Bronchial smooth muscle cell (primary cell): ENCODE measurements at places on chromosomes 16 and 17. TPM values are rescaled to one million over a fixed set of nuclear protein-coding genes. Genes with fewer than 3 reads are reported as not detected.

The TMC7 gene
- total RNA-seq: 0.52 and 0.79 TPM in 2 replicates

The OR1D2 gene
- not detected in 2 replicates for total RNA-seq

The KREMEN2 gene
- total RNA-seq: under 0.01 TPM in 1 of 2 replicates, not detected in the other

The FGF11 gene
- 1.0 and 1.1 TPM in 2 replicates for total RNA-seq

The TERB1 gene
- under 0.01 and 0.09 TPM in 2 replicates for total RNA-seq

The SLC16A6 gene
- total RNA-seq: 0.09 and 0.32 TPM in 2 replicates

The KRT25 gene
- not detected in 2 replicates for total RNA-seq

The GUCY2D gene
- total RNA-seq: under 0.01 and 0.09 TPM in 2 replicates

The HOXB1 gene
- total RNA-seq: not detected in 2 replicates

The NUPR1 gene
- 18.9 and 60.0 TPM in 2 replicates for total RNA-seq

The HOXB4 gene
- 1.7 and 3.3 TPM in 2 replicates for total RNA-seq

The SMIM36 gene
- not detected in 2 replicates for total RNA-seq

The CLDN7 gene
- total RNA-seq: 4.2 and 16.5 TPM in 2 replicates

The CHAD gene
- not detected in 2 replicates for total RNA-seq

The OSGIN1 gene
- 1.9 and 2.7 TPM in 2 replicates for total RNA-seq

The RNF135 gene
- total RNA-seq: 7.0 and 8.5 TPM in 2 replicates

The HP gene
- total RNA-seq: not detected in 2 replicates

The BRIP1 gene
- total RNA-seq: 1.7 and 2.0 TPM in 2 replicates

The ATP2A1 gene
- 0.16 and 0.43 TPM in 2 replicates for total RNA-seq
